ENCODE measurements at places on chromosomes 16 and 17.
A peak's percentile ranks its signal among the peaks of the same experiment; 100 is the strongest.

GRCh38 chr16:86076606-86077005 lies 177.6 kb downstream of the IRF8 start:
- no peak for DNase-seq

GRCh38 chr17:17289701-17290100 lies 8.7 kb upstream of the COPS3 start:
- DNase-seq: no peak

GRCh38 chr16:2912330-2913199 lies 834 bp downstream of the FLYWCH1 start:
- DNase-seq: peak; percentile 18

DNA sequence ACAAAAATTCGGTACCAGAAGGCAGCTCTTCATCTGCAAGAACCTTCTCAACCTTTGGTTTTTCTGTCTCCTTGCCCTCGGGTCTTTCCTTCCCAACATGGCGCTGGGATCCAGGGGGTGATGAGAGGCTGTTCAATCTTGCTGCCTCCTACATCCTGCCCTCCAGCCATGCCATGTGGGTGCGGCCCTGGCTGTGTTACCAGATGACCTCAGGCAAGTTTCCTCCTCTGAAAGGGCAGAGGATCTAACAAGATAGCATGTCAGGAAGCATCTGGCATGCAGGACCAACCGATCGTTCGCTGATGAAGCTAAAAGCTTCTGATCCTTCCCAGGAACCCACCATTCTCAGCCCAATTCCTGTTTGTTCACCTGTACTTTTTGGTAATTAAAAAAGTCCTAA lies 36.8 kb upstream of the BCAR1 start:
- no peak for DNase-seq

DNA sequence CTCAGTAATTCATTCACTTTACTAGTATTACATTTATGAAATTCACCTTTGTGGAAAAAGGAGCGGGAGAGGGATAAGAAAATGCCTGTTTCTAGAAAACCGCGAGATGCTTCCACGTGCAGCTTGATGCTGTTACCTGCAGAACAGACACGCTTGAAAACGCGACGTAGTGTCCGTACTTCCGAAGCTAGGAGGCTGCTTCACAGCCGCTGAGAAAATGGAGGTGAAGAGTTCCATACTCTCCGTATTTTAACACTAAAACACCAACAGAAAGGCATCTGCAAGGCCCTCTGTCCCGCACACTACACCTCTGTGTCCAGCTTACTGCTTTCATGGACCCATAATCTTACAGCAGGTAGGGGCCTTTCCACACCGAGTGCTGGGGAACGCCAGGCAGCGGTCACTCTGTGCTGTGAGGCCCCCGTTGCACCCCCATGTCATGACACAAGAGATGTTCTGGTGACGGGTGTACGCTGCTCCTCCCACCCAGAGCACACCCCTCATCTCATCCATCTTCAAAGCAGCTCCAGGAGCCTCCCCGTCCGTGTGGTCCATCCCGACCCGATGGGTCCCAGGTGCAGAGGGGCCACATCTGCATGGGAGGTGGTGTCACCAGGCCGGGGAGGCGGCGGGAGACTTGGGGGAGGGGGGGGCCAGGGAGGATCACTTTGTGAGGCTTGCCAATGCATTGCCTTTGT lies 40.4 kb downstream of the USP22 start:
- DNase-seq: no peak

DNA sequence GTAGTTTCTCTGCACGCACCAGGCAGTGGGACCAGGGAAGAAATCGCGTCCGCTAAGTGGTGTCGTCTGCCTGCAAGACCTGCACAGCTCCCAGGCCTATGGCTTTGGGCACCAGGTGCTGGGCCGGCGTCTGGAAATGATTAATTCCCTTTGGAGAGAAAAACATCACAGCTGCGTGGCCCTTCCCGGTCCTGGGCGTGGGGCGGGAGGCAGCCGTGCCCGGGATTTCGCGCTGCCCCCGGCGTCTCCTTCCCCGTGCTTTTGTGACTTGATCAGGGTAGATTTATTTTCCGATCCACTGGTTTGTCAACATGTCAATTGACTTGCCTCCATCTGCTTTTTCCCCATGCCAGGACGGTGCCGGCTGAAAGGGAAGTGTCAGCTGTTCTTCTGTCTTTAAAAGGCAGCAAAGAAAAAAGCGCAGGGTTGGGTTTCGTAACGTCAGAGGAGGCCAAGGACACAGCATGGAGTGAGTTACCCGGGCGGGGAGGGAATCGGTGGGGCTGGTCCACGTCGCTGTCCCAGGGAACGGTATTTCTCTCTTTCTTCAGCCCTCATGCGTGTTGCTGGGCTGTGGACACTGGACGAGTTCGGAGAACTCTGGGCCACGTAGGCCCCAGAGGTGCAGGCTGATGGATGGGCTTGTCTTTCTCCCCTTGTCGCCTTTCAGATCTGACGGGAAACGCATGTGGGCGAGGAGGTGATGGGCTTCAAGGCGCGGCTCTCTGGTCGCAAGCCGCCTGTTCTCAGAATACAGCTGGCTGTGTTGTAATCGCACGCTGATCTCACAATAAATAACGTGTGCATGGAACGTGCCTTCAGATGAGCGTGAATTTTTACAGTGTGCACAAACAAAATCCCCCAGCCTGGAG lies 188.1 kb upstream of the ZNF469 start:
- no peak for DNase-seq

DNA sequence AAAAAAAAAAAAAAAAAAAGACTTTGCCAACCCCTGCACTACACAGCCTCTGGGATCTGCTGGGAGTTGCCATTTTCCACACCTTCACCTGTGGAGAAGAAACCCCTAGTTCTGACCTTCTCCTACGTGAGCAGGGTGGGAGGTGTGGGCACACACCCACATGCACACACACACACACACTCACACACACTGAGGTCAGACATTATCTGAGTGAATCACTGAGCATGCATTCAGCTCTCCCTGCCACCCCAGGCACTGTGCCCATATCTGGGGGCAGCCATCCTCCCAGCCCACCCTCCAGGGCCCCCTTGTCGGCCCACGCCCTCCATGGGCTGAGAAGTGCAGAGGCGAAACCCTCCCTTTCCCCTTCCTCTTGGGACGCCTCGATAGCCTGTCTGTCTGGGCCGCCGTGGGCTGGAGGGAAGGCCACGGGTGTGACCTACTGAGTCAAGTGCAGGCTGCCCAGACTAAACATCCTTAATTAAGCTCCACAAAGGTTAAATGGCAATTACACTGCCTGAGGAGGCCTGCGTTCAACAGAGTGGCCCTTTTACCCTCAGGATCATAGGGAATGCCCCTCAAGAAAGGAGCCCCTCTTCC lies 143.8 kb downstream of the C16orf95 start:
- no peak for DNase-seq

GRCh38 chr17:44863061-44863918 lies 15.6 kb downstream of the HIGD1B start:
- no peak for DNase-seq

- DNase-seq: no peak
These were observed 17.4 kb downstream of the TBC1D24 start for GRCh38 chr16:2492292-2492691.

- DNase-seq: no peak
These were observed 62.9 kb upstream of the CPHXL start for GRCh38 chr16:75789237-75789636.

GRCh38 chr16:82999711-83000110 lies 372.9 kb downstream of the CDH13 start:
- no peak for DNase-seq

DNA sequence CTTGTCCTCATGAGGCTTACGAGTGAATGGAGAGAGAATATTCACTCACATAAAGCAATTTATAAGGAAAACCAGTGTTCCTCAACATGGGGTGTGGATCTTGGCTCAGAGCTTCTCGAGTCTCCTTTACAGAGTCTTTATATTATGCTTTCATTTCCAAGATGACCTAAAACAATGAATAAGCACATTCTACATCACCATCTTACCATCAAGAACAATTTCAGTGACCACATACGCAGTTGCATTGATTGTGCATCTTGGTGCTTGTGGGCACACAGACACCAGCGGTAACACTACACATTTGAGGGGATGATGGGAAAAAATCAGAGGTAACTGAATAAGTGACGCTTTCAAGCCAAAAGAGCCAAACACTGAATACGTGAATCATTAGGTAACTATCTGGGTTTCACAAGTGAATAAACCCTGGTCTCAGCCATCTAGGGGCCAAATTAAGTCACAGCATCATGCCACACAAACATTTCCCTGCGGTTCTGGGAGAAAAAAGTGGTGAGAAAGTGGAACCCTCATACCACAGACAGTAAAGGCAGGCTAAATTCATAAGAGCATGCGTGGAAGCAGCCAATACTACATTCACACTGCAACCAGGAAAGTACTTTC lies 9.4 kb downstream of the CWC25 start:
- no peak for DNase-seq

DNA sequence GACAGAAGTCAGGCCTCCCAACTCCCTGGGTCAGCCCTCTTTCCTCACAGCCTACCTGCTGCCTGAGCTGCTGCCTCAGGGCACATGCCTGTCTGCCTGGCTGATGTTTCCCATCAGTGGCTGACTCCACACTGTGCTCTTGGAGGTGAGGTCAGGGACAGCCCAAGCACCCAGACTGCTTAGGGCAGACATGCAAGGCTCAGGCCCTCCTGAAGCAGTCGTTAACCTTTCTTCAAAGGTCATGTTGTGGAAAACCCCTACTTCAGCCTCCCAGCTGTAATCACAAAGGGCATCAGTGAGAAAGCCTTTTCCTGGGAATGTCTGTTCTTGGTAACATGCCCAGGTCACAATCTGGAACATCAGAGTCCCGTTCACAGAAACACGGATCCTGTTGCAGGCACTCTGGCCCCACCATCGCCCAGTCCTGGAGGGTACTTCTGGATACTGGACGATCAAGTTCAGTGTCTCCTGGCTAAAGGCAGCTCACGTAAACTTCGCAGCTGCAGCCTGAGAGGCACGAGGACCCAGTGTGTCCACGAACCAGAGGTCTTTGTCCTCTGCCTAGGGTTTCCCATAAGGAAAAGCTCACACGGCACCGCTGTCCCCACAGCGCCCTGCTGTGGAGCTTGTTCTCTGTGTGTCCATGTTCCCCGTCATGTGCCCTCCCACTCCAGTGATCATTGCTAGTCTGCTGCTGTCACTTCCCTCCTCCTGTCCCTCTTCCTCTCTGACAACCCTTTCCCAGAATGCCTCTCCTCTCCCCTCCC lies 54.9 kb downstream of the GNAO1 start:
- no peak for DNase-seq

GRCh38 chr16:28867241-28867640 lies 3.6 kb downstream of the SH2B1 start:
- DNase-seq: no peak

GRCh38 chr16:88650749-88651275 lies at the start of gene CYBA:
CYBA (minus strand) TSS chr16:88651053; CDS start chr16:88651013, 40 bp downstream.
- DNase-seq: peak; percentile 60

DNA sequence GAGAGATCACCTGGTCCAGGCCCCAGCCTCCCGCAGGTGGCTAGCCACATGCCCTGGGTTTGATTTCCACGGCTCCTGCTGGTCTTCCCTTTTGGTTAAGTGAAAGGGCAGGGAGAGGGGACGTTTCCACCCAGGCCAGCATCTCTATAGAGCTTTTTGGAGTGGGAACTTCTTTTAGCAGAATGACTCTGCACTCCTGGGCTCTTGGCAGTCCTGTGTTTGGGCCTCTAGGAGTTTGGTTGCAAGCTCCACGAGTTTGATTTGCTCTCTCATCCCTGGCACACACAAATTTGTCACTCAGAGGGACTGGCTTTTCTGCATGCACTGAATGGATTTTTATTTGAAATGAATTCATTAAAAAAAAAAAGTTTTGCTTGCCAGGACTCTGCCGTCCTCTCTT lies 32.8 kb downstream of the MSI2 start:
- DNase-seq: no peak

GRCh38 chr17:58056476-58056875 lies 26.7 kb upstream of the DYNLL2 start:
- DNase-seq: no peak

DNA sequence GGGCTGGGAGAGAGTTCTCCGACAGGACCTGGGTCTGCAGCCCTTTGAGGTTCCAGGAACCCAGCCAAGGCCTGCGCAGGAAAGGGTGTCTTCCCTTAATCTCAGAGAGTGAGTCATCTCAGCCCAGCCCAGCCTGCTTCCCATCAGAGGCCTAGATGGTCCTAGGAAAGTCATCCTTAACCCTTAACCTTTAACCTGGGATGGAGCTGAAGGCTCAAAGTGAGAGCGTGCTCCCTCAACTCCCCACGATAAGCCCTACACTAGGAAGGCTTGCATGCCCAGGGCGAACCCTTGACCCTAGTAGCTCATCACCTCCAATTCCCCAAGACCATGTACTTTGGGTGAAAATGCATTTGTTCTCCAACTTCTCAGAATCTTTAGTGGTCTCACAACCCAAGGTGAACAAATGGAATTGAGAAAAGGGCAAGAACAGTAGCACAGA lies 4.8 kb upstream of the ATXN7L3 start:
- no peak for DNase-seq

DNA sequence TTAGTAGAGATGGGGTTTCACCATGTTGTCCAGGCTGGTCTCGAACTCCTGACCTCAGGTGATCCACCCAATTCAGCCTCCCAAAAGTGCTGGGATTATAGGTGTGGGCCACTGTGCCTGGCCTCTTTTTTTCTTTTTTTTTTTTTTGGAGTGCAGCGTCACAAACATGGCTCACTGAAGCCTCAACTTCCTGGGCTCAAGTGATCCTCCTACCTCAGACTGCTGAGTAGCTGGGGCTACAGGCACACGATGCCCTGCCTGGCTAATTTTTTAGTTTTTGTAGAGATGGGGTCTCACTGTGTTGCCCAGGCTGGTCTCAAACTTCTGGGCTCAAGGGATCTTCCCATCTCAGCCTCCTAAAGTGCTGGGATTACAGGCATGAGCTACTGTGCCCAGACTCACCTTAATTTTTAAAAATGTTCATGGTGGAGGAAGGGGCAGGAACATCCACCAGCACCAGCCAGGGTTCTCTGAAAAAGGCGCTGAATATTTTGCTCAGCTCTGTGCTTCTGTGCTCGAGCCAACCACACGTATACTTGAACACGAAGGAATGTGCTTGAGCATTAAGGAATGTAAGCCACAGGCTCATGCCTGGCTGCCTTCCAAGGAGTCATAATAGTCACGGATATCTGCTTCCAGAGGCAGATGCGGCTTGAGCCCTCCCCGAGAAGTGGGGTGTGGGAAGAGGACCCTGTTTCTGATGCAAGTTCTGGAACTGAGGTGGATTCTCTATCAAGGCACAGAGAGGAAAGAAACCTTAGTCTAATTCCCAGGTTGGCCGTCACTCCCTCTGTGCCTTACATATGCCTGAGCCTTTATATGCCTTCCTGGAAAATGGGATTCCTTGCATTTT lies 65.5 kb upstream of the CREBBP start:
- DNase-seq: no peak

DNA sequence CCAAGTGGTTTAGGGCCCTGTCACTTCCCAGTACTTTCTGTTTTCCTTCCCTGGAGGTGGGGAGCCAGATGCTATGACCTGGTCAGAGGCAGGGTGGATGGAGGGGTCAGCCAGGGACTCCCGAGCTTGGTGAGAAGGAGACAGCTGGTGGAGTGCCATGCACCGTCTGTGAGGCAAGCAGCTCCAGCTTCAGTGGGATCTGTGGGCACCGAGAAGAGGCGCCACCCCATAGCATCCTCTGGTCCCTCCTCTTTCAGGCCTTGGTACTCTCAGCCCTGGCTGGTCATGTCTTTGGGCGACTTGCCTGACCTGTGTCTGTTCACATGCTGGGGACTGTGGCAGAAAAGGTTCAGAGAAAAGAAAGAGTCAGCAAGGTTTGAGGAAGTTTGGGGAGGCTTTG lies 299.3 kb upstream of the N4BP1 start:
- no peak for DNase-seq

- no peak for DNase-seq
These were observed 58.9 kb downstream of the HS3ST4 start for GRCh38 chr16:25750488-25751216.

- no peak for DNase-seq
These were observed 18.1 kb downstream of the ADGRG1 start for GRCh38 chr16:57646388-57647039.

- DNase-seq: no peak
These were observed 129.2 kb upstream of the NACA2 start for GRCh38 chr17:61720016-61720795.
